ENCODE measurements at places on chromosomes 6 and 20.

- no peak for DNase-seq
These were observed 103.0 kb downstream of the ADGRB3 start for GRCh38 chr6:68738039-68738438.

DNA sequence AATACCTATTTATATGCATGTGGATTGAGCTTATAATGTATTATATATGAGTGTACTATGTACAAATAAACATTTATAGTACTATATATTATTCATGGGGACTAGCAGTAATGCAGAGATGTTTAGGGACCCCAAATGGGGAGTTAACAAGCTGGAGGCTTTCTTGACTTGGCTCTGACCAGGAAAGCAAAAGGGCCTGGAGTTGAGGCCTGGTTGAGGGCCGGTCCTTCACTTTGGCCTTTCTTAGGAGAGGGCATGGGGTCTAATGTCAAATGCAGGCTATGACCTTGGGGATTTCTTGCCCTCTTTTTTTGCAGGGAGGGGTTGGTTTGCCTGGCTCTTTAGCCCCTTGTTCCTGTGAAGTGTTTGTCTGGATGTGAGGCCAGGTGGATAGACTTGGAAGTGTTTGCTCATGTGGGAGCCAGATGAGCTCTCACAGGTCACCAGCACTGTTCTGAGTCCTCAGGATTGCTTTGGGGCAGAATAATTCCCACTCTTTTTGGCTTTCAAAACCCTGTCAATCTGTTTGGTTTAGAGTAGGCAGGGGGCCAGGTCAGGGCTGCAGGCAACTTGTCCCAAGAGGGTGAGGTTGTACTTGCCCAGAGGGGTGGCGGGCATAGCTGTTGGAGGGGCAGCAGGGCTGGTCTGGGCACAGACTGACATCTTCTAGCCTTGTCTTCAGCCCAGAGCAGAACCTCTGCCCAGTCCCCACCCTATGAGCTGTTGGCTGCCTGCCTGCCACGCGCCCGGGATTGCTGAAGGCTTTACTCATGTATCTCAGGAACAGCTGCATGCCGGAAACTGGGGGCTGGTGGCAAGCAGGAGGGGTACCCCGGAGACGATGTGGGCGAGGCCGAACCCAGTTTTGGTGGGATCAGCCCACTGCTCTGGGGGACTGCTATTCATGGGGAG lies 14.6 kb downstream of the TJAP1 start:
- peak; percentile 70 for DNase-seq

- peak; percentile 27 for DNase-seq
These were observed 261.6 kb upstream of the FERMT1 start for GRCh38 chr20:6384380-6384779.

DNA sequence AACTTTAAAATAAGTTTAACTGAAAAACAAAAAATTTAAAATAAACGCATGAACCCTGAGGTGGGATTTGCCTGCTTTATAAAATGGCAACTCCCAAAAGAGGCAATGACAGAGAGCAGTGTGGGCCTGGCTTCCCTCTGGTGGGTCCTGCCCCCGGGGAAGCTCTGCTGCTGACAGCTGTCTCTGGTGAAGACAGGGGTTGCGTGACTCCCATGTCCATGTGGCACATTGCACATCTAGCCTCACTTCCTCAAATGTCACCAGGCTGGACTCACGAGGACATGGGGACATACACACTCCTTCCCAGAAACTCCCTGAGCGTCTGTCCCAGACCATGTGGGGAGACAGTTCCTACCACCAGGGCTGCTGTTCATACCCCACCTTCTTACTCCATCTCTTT lies 66.2 kb downstream of the ABHD12 start:
- no peak for DNase-seq

DNA sequence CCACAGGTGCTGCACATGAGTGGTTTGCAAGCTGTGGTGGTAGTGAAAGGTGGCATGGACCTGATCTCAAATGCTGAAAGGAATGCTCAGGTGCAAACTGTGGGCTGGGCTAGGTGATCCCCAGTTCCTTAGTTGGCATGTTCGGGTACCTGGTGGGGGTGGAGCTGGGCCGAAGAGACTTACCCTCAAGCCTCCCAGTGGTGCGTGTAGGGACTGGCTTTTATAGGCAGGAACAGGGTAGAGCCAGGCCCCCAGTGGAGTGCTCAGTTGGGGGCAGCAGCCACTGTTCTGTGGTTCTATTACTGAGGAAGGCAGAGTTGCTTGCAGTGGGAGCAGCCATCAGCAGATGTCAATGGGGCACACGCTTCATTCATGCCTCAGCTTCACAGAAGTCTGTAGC lies 399.8 kb downstream of the HTR1B start:
- no peak for DNase-seq

DNA sequence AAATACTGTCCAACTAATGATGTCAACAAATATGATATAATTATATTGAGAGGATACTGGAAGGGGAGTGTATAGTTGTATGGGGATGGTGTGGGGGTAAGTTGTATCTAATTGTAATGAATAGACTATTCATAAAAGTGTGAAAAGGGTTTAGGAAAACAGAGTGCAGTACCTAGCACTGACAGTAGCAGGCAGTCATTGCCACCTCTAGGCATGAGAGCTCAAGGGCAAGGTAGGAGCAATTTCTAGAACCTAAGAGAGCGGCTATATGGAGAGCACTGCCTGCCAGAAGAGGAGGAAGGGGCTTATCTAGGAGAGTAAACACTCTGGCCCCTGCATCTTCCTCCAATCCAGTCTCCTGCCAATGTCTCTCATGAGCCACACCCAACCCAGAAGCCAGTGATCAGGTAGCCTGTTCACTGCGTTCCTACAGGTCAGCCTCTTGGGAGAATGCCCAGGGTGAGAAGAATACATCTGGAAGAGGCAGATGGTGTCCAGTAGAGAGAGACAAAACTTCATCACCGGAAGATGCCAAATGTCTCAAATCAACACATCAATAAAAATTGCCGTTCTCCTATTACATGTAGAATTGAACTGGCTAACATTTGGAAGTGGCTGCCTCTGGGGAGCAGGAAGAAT lies 200.0 kb downstream of the LY86 start:
- no peak for DNase-seq

- DNase-seq, result peak; percentile 100
These were observed 14.2 kb downstream of the TRAF3IP2 start for GRCh38 chr6:111591370-111591900.

- no peak for DNase-seq
These were observed 564.8 kb upstream of the CDH4 start for GRCh38 chr20:60687213-60687612.

- DNase-seq, result no peak
These were observed 699 bp downstream of the PTPRT start for GRCh38 chr20:43188861-43189553.

DNA sequence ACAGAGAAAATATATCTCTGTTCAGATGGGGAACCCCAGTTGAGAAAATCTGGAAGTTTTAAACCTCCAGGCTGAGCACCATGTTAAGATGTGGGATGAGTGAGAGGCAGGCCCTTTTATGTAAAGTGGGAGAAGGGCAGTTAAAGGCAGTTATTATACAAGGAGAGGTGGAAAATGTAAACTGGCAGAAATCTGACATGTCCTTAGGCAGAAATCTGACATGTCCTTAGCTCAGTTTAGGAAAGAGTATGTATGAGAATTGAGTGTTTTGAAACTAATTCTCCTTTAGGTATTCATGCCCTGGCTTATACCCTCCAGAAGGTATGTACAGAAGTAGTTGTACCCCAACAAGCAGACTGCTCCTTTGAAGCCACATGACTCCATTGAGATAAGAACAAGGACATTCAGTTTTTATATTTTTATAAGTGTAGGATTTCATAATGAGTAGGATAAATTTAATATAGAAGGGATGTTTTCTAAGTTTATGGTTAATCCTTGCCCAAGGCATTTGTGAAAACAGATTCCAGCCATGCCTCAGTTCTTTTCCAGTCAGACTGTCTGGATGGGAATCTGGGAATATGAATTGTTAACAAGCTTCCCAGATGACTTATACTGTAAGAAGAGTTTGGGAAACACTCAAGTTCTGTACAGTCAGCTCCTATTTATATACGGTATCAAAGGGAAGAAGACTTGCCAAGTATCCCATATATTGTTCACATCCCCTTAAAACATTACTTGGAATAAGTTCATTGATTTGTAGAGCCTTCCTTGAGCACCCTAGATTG lies 87.7 kb downstream of the SCAND1 start:
- no peak for DNase-seq

DNA sequence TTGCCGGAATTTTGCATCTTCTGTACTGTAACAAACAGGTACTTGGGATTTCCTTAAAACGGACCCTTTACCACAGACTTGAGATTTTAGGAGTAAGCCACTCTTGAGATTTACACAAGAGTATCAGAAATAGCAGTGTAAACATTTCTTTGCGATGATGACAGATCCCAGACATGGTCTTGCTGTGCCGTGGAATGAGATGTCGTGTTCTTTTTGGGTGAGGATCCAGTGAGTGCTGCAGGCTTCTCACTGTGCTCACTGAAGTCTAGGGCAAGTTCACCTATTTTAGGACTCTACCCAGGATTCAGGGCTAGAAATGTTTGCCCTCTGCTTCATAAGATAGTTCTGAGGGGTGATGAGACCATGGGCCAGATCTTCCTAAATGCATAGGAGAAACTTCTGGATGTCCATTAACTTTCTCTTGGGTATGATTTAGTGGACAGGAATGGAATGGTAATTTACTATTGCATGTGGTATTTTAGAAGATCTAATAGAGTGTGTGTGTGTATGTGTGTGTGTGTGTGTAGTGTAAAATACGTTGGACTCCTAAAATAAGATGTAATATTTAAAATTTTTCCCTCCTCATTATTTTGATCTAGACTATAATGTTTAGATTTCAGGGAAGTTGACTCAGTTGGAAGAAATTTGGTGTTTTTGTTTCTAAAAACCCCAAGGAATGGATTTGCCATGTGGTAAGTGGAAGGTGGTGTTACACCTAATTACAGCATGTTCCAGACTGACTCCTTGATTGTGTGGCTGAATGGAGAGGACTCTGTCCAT lies 8.5 kb downstream of the LRRC1 start:
- peak; percentile 68 for DNase-seq

GRCh38 chr6:111817451-111818120 lies 55.7 kb downstream of the FYN start:
- DNase-seq, result no peak

- DNase-seq, result peak; percentile 44
These were observed 167.6 kb upstream of the CST7 start for GRCh38 chr20:24781418-24781980.

GRCh38 chr6:145789443-145789842 lies 25.2 kb downstream of the FBXO30 start:
- DNase-seq, result no peak

- DNase-seq, result no peak
These were observed 28.3 kb downstream of the TREM1 start for GRCh38 chr6:41258196-41258493.

GRCh38 chr6:129744201-129744879 lies 34.4 kb upstream of the ARHGAP18 start:
- DNase-seq, result peak; percentile 92

DNA sequence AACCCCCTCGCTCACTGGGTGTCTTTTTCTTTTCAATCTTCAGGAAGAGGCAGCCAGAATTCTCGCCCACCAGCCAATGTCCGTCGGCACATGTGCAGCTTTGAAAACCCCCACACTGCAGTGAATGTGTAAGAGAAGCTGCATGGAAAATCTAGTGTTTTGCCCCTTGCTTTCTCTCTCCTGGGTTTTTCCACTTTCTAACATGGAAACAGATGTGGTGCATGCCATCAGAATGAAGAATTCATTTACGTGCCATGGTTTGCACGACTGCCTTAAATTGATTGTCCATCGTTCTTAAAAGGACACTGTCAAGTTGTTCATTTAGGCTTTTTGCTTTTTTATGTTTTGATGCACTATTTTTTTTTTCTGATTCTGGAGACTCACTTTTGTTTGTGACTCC lies 117.1 kb upstream of the RAB32 start:
- no peak for DNase-seq

GRCh38 chr20:22717466-22717865 lies 133.1 kb upstream of the FOXA2 start:
- peak; percentile 68 for DNase-seq

DNA sequence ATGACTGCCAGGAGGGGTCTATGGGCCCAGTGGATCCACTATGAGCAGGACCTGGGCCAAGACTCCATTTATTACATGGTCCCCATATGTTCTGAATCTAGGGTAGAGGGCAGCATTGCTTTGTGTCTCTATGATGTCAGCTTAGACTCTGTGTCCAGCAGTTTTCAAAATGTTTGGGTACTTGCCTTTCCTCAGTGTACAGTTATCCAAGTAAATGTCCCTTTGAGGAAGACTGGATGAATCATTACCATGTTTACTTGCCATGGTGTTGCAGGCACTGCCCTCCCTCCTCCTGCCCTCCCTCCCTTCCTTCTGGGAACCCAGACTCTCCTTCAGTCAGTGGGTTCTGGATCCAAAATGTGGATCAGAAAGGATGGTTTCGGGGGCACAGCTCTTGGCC lies 108.6 kb downstream of the NRN1 start:
- peak; percentile 65 for DNase-seq

GRCh38 chr6:93567164-93567563 lies 147.8 kb upstream of the EPHA7 start:
- no peak for DNase-seq

- DNase-seq, result no peak
These were observed 154.2 kb upstream of the MLN start for GRCh38 chr6:33957892-33958525.

GRCh38 chr6:125985522-125985921 lies 818 bp upstream of the TRMT11 start:
- DNase-seq, result no peak

GRCh38 chr6:121405306-121405705 lies 30.1 kb upstream of the GJA1 start:
- DNase-seq, result no peak

DNA sequence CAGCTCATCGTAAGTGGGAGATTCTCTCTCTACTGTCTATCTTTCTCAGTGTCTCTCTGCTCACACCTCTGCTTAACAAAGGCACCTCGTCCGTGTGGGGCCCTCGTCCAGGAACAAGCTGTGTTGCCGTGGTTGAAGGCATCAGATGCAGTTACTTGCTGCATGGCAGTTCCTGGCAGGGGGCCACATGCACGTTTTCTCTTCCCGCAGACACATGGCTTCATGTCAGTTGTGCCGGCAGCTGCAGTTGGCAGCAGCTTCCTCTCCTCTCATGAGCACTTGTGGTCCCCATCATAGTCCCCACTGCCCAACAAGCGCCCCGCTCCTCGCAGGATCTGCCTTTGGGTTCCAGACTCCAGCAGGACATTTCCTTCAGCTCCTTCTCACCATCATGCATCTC lies 7.1 kb upstream of the AFDN start:
- no peak for DNase-seq

- no peak for DNase-seq
These were observed 56.7 kb downstream of the FAM120B start for GRCh38 chr6:170363255-170363654.

DNA sequence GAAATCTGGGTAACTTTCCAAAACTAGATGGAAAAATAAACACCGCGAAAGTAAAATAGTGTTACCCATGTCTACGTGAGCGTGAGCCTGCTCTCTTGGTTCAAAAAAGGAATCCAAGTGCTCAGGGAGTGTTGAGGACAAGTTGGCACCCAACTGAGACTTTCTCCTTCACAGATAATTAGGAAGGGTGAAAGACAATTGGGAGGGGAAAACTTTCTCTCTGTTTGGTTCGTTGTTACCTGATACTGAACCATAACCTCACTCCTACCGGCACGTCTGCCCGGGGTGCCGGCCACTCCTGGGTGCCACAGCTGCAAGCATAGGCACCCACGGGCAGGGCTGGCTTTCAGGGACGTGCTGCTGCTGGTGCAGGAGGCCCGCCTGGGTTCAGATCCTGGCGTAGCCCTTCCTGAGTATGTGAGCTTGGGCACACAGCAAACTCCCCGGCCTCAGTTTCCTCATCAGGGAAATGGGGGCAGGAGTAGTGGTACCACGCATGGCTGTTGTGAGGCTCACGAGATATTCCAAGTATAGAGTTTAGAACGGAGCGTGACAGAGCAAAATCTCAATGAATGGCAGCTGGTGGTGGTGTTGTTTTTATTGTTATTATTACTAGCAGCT lies 38.2 kb upstream of the PMEPA1 start:
- peak; percentile 30 for DNase-seq

Data from M059J (cell line).